Epithelial cell of umbilical artery (primary cell): ENCODE measurements at places on chromosomes 6 and 20. TPM values are rescaled to one million over a fixed set of nuclear protein-coding genes. Genes with fewer than 3 reads are reported as not detected.

The TINAG gene
- total RNA-seq = 0.32 TPM in 1 of 2 replicates, not detected in the other

The RBM24 gene
- 0.30 and 1.3 TPM in 2 replicates for total RNA-seq

The EHMT2 gene
- total RNA-seq = 36.4 and 43.8 TPM in 2 replicates

The LAMA2 gene
- total RNA-seq = 42.9 and 43.3 TPM in 2 replicates

The SNPH gene
- total RNA-seq = 4.9 and 6.8 TPM in 2 replicates

The NKX2-2 gene
- not detected in 2 replicates for total RNA-seq

The SPATS1 gene
- not detected in 2 replicates for total RNA-seq

The OTOR gene
- not detected in 2 replicates for total RNA-seq

The MROH8 gene
- total RNA-seq = 0.15 and 0.65 TPM in 2 replicates

The COL21A1 gene
- 0.65 and 1.8 TPM in 2 replicates for total RNA-seq

The RIMS1 gene
- total RNA-seq = under 0.01 and 0.32 TPM in 2 replicates

The SENP6 gene
- 58.8 and 79.3 TPM in 2 replicates for total RNA-seq

The LTB gene
- total RNA-seq = 3.2 and 6.7 TPM in 2 replicates

The QKI gene
- total RNA-seq = 156 and 163 TPM in 2 replicates

The RAB44 gene
- total RNA-seq = not detected in 2 replicates

The ELOVL4 gene
- 2.3 and 3.0 TPM in 2 replicates for total RNA-seq

The ANKRD66 gene
- total RNA-seq = not detected in 2 replicates

The TBPL1 gene
- 23.1 and 34.7 TPM in 2 replicates for total RNA-seq

The GRM1 gene
- not detected in 2 replicates for total RNA-seq

The PACSIN1 gene
- not detected in 2 replicates for total RNA-seq

The PLN gene
- total RNA-seq = under 0.01 TPM in 1 of 2 replicates, not detected in the other

The MUC21 gene
- not detected in 2 replicates for total RNA-seq

The ASIP gene
- total RNA-seq = not detected in 2 replicates
